BJ (cell line): ENCODE measurements at places on chromosomes 4 and X.

- DNase-seq, result no peak
Observed at GRCh38 chr4:110515676-110516075, 39.7 kb downstream of the ENPEP start.

GRCh38 chr4:183332447-183332846 lies 10.2 kb upstream of the CLDN24 start:
- DNase-seq, result no peak

- DNase-seq, result no peak
Observed at GRCh38 chrX:10741003-10741402, 120.6 kb upstream of the MID1 start.

DNA sequence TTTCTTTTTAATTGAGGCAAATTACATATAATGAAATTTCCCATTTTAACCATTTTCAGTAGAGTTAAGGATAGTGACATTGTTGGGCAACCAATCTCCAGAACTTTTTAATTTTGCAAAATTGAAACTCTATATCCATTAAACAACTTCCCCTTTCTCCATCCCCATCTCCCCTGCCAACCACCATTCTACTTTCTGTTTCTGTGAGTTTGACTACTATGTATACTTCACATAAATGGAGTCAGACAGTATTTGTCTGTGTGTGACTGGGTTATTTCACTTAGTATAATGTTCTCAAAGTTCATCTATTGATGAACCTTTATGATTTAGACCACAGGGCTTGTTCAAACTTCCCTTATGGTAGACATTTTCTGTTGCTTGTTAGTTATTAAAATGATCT lies 364.5 kb upstream of the MAD2L1 start:
- DNase-seq, result no peak

GRCh38 chr4:10611673-10612072 lies 72.9 kb downstream of the CLNK start:
- peak; percentile 64 for DNase-seq

DNA sequence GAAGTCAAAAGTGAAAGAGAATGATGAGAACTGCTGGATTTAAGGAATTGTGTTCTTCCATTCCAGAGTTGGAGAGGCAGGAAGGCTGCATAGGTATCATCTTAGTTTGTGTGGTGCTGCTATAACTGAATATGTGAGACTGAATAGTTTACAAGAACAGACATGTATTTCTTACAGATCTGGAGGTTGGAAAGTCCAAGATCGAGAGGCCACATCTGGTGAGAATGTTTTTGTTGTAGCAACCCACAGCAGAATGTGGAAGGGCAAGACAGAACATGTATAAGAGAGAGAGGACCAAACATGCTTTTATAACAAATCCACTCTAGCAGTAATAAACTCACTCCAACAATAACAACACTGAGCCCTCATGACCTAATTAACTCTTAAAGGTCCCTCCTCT lies 408.6 kb downstream of the FAM47B start:
- DNase-seq, result no peak

DNA sequence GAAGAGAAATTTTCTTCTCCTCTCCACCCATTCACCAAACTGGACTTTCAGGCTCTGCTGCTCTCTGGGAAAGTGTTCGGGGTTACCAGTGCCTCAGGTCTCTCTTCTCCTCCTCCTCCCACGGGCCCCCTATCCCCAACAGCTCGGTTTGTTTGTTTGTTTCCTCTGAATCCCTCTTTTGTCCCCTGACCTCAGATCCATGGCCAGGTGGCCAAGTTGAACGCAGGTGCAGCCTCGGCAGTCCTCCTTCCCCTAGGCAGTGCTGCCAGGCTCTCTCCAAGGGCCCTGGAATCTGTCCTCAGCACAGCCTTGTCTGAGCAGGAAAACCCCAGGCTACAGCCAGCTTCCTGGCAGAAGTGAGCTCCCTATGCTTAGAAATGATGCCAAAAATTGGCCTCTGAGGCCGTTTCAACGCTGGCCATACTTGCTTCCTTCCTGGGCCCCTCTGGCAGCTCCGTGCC lies 60.0 kb downstream of the FHDC1 start:
- DNase-seq, result no peak

DNA sequence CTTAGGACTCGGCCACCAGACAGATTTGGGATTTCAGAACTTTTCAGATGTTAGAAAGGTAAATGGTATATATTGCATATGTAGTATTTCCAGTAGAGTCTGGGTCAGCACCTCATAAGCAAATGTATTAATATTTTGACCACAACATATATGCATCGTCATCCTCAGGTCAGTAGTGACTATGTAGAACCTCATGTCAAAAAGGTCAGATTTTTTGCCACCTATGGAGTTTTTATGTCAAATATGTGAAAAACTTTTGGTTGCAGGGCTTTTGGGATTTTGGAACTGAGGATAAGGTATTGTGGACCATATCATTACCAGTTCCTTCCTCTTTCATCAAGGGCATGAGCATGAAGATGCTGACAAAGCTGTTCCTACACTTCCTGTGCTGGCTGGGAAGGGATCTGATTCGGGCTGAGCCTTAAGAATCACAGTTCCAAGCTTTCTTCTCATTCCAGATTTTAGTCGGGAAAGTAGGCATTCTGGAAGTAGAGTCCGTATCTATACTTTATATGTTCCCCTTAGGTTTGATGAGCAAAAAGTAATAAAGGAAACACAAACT lies 183.0 kb upstream of the PGRMC2 start:
- no peak for DNase-seq

DNA sequence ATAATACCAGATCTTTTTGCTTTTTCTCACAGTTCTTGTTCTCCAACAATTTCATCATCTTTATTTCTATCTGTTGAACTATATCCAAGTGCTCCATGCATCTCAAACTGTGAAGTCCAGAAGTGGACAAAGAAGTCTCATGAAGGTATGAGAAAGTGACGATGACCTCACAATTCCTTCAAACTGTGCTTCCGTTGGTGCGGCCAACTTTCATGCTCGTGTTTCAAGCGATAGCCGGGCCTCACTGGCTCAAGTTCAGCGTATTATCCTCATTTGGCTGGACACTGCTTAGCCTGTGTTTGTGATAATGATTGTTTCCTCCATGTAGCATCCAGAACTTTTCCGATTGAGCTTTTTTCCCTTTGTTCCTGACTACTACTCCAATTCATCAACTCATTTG lies 143.1 kb downstream of the PALLD start:
- DNase-seq, result no peak

GRCh38 chr4:69689599-69689998 lies 36.6 kb upstream of the UGT2A1 start:
- no peak for DNase-seq

DNA sequence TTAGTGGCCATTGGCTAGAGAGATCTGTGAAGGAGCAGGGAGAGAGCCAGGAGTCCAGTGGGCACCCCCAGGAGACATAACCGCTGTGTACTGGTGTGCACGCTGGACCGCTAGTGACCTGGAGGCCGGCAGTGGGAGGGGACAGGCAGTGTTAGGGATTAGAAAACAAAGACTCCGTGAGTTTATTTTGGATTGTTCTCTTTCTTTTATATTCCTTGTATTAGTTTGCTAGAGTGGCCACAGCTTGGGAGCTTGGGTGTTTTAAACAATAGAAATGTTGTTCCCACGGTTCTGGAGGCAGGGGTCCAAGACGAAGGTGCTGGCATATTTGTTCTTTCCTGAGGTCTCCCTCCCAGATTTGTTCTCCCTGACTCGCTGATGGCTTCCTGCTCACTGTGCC lies 266.4 kb downstream of the RAPGEF2 start:
- DNase-seq, result no peak

- DNase-seq, result no peak
Observed at GRCh38 chr4:28254003-28254402, 1393.4 kb downstream of the STIM2 start.

DNA sequence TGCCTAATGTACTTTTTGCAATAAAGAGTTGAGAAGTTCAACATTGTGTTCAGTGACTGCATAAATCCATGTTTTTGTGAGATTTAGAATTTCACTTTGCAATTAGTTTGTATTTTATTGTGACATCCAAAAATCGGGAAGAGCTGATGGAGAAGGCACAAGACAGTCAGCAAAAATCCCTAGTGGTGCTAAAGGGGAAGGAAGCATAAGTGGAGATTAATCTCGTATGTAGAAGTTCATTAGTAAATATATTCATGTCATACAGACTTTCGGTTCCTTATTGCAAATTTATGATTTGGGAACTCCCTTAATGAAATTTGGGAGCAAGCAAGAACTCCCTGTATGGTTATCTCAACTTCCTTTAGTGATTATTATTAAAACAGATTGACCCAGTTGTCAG lies 57.8 kb upstream of the SLC39A8 start:
- no peak for DNase-seq

DNA sequence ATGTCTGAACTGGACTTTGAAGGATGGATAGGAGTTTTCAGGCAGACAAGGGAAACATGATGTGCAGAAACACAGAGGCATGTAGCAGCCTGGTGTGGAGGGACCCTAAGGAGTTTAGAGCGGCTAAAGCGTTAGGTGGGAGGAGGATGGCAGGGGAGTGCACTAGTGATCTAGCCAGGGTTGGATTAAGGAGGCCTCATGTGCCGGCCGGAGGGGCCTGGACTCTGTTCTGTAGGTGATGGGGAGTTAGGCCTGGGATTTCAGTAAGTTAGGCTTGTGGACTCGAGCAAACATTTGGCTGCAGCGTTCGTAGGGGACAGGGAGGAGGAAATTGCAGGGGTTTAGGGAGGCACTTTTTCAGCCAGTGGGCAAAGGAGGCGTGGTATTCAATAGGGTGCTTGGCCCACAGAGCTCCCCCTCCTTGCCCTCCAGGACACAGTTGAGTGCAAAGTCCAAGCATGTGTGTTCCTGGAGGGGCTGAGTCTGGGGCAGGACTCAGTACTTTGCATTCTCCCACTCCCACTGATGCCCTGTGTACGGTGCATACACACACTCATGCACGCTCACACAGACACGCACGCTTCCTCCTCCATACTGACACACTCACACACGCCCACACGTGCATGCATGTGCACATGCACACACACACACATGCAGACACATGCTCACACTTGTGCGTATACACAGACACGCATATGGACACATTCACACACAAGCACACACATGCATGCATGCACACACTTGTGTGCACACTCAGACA lies 18.6 kb downstream of the PSAPL1 start:
- no peak for DNase-seq

GRCh38 chr4:186569533-186570192 lies 14.3 kb upstream of the MTNR1A start:
- no peak for DNase-seq

DNA sequence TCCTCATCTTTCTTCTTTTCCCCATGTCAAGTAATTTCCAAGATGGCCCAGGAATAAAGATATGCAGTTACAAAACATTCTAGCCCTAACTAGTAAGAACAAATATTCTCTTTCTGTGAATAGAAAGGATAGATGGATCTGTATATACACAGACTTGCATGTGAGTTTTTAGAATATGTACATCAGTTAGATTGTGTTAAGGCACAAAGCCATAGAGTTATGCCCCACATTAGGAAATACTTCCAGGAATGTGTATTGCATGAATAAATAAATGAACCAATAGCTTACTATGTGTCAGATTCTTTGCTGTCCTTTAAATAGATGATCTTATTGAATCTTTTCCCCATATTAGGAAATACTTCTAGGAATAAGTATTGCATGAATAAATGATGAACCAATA lies 46.0 kb upstream of the TMPRSS11E start:
- no peak for DNase-seq

GRCh38 chrX:50497114-50497513 lies 26.5 kb upstream of the DGKK start:
- no peak for DNase-seq

- DNase-seq, result no peak
Observed at GRCh38 chr4:93831716-93832496, 3.4 kb downstream of the ATOH1 start.

DNA sequence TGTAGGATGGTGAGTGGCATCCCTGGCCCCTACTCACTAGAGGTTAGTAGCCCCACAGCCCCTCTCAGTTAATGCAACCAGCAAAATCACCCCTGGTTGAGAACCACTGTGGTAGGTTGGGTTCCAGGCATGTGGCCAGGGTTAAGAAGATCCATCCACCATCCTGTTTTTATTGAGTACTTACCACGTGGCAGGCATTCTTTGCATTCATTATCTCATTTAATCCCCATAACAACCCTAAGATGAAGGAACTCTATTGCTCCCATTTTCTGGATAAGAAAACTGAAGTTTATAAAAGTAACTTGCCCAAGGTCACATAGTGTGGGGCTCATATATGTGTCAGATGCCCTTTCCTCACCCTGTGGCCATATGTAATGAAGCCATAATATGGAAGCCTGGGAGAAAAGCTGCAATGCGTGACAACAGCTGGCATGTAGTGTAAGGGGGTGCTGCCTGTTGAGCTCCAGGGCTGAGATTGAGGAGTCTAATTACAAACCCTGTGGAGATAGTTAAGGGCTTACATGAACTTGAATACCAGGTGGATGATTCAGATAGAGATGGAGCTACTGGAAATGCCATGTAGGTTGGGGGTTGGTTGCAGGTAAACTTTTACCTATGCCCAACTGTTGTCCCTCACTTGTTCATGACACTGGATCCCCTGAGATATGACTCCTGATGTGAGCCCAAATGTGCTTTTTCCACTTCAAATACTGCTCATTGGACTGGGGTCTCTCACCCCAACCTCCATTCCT lies 100.2 kb upstream of the PGRMC2 start:
- DNase-seq, result no peak

DNA sequence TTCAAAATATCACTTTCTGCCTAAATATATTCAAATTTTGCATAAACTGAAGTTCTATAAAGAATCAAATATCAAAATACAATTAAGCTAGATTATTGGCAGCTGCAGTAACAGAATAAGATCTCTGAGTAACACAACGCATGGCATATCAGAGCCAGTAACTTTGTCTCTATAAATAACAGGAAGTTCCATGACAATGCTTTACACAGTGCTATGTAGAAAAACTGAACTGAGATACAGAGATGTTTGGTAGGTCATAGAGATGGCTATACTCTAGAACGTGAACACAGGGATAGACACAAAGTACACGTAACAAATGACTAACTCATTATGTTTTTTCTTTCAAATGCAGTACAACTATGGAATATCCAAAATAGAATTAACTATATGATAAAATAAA lies 18.2 kb downstream of the UBE2D3 start:
- DNase-seq, result no peak

DNA sequence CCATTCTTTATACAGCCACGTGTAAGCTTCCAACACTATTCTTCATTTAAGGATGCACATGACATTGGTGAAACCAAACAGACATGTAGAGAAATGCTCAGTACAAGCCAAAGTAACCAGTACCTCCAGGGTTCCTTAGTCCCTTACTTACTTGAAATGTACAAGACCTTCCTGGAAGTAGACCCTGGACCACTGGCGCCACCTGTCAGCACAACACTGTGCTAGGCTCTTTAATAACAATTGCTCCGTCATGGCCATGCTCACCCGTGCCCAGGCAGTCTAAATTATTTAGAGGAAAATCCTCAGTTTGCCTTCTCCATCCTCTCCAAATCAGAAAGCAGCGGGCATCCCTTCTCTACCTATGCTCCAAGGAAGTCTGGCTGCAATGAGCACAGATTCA lies 52.7 kb downstream of the ADGRA3 start:
- no peak for DNase-seq
